Neural cell (in vitro differentiated cells): ENCODE measurements at places on chromosomes 5 and 9. TPM values are rescaled to one million over a fixed set of nuclear protein-coding genes. Genes with fewer than 3 reads are reported as not detected.

THOC3 gene
- 44.6 and 50.3 TPM in 2 replicates for polyA plus RNA-seq

SEMA5A gene
- polyA plus RNA-seq: 3.2 and 4.3 TPM in 2 replicates

MELK gene
- polyA plus RNA-seq: 1.8 and 4.7 TPM in 2 replicates

CARTPT gene
- 0.71 TPM in 1 of 2 replicates, not detected in the other for polyA plus RNA-seq

KCTD16 gene
- polyA plus RNA-seq: 7.1 and 7.2 TPM in 2 replicates

FBP2 gene
- polyA plus RNA-seq: not detected in 2 replicates

MARCOL gene
- not detected in 2 replicates for polyA plus RNA-seq

IL11RA gene
- polyA plus RNA-seq: 59.1 and 98.5 TPM in 2 replicates

TAF11L5 gene
- not detected in 2 replicates for polyA plus RNA-seq

CBY3 gene
- 0.90 TPM in 1 of 2 replicates, not detected in the other for polyA plus RNA-seq

SLC4A9 gene
- not detected in 2 replicates for polyA plus RNA-seq

PCSK1 gene
- 21.7 and 27.2 TPM in 2 replicates for polyA plus RNA-seq

CDC25C gene
- polyA plus RNA-seq: 0.71 and 1.3 TPM in 2 replicates

LNPEP gene
- 23.0 and 25.6 TPM in 2 replicates for polyA plus RNA-seq

LCN15 gene
- polyA plus RNA-seq: not detected in 2 replicates

LAMC3 gene
- polyA plus RNA-seq: 0.04 TPM in 1 of 2 replicates, not detected in the other

UGT3A2 gene
- polyA plus RNA-seq: not detected in 2 replicates
